ENCODE measurements at places on chromosomes 2 and 18.

DNA sequence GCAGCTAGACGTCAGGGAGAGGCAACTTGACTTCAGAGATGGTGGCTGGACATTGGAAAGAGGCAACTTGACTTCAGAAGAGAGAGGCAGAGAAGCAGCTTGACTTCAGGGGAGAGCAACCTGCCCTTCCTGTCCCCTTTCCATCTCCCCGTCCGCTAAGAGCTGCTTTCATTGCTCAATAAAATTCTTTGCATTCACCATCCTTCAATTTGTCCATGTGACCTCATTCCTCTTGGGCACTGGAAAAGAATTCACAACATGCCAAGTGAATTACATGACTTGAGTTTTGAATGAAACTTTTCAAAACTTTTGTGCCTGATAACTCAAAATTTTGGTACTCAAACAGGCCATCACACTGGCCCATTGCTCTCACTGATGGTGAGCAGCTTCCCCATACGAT, 158.9 kb downstream of the DPP4 start:
- DNase-seq, result no peak

DNA sequence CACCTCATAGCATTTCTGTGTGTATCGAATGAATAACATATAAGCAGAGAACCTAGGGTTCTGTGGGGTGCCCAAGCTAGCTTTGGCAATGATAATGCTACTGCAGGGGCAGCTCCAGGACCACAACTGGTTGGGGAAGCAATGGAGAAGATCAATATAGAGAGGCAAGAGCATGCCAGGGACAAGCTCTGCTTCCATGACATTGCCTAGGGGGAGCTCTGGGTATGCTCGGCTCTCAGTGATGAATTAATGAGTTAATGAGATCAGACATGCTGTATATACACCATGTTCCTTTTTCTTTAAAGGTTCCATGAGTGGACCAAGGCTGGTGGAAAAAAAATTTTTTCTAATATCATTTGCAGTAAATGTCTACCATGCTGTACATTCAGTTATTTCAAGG, 618.4 kb downstream of the BCL11A start:
- no peak for DNase-seq

DNA sequence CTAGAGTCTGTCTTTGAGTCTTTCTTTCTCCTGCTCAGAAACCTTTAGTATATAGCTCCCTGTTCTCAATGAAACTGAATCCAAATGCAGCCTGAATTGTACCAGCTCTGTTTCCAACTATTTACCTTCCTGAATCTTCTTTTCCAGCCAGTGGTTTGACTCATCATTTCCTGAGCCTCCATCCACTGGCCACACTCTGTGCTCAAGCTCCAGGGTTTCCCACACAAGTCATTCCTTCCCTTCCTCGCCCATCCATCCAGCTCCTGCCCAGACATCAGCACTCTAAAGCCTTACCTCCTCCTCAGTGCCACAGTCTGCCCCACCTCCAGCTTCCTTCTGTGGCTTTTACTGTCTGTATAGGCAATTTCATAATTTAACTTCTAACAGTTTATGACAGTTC, 233.6 kb upstream of the RASGRP3 start:
- DNase-seq, result no peak

GRCh38 chr2:8994386-8994785, 9.1 kb downstream of the MBOAT2 start:
- no peak for DNase-seq

DNA sequence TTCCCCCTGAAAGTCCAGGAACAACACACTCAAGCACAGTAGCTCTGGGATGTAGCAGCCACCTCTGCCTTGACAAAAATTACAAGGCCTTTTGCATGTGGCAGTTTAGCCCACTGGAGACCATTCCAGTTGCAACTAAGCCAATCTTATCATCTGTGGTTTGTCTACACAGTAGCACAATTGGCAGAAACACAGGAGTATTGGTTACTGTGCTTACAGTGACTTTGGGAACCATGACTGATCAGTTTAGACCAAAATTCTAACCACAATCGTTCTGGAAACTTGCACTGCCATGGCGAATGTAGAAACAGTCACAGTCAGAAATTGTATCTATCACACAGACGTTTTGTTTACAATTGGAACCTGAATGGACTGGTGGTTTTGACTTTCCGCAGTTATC, 403.7 kb upstream of the MEIS1 start:
- no peak for DNase-seq
